ENCODE measurements at places on chromosomes 3 and 15. TPM values are rescaled to one million over a fixed set of nuclear protein-coding genes. Genes with fewer than 3 reads are reported as not detected.

MKRN2OS gene
- total RNA-seq = not detected

PLSCR4 gene
- 70.8 TPM for total RNA-seq

THRB gene
- total RNA-seq = 4.6 TPM

VPS8 gene
- total RNA-seq = 76.5 TPM

ACTRT3 gene
- total RNA-seq = 7.4 TPM

CFAP20DC gene
- total RNA-seq = not detected

WNT5A gene
- total RNA-seq = 96.5 TPM

DNA sequence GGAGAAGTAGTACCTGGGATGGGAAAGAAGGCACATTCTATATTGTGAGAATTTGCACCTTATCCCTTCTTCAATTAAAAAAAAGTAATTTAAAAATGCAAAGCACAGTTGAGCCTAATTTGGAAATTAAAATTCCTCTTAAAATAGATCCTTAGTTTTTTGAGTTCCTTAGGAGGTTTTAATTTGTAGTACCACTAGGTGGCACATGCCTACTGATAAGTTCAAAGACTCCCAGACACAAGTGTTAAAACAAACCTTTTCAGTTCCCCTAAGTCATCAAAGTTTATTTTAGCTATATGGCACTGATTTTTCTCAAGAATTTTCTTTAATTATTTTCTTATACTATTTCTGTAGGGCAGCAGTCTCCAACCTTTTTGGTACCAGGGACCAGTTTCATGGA, 127.6 kb upstream of the AZI2 start:
- DNase-seq = no peak
- H3K36me3 ChIP-seq = no peaks in the 10 kb centered on the region
- no peaks in the 10 kb centered on the region for H3K4me1 ChIP-seq

DNA sequence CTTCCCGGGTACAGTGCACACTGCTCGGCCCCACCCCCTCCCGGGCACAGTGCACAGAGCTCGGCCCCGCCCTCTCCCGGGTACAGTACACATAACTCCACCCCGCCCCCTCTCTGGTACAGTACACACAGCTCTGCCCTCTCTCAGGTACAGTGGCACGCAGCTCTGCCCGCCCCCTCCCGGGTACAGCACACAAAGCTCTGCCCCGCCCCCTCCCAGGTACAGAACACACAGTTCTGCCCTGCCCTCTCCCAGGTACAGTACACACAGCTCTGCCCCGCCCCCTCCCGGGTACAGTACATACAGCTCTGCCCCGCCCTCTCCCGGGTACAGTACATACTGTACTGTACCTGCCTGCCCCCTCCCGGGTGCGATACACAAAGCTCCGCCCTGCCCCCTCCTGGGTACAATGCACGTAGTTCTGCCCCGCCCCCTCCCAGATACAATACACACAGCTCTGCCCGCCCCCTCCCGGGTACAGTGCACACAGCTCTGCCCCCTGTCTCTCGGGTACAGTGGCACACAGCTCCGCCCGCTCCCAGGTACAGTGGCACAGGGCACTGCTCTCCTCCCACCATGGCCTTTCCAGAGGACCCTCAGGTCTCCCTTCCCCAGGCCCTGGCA, 16.4 kb upstream of the PRR20G start:
- H3K27ac ChIP-seq = no peak overlapping the region
- DNase-seq = no peak
- H3K4me1 ChIP-seq = no peaks in the 10 kb centered on the region
- no peaks in the 10 kb centered on the region for H3K27me3 ChIP-seq
- H3K4me3 ChIP-seq = no peak overlapping the region

DNA sequence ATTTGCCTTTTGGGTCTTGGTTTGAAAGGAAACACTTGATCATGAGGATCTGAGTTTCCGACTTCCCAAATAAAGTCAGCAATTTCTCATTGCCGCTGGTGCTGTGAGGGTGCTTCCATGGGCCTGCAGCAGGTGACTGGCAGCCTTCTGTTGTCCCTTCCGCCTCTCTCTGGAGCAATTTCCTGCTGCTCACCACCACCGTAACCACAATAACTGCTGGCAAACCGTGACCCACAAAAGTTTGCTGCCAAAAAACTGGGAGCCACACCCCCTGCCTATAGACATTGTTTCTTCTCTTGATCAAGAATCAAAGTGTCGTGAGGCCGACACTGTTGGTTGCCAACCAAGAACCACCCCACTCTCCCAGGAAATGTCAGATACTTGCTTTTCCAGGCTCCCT, 164.0 kb downstream of the NR2F2 start:
- H3K4me3 ChIP-seq = no peak overlapping the region
- H3K27ac ChIP-seq = no peak overlapping the region
- DNase-seq = no peak
- H3K36me3 ChIP-seq = no peaks in the 10 kb centered on the region

DNA sequence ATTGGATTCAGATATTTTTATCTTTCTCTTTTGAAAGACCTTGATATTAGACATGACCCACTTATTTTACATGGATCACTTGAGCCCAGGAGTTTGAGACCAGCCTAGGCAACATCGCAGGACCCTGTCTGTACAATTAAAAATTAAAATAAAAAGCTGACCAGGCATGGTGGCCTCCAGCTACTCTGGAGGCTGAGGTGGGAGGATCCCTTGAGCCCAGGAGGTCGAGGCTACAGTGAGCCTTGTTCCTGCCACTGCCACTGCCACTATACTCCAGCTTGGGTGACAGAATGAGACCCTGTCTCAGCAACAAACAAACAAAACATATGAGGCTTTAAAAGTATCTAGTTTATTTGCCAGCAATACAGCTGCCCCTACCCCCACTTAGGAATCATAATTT, 1.6 kb downstream of the RNF7 start:
- no peak for DNase-seq
- H3K36me3 ChIP-seq = no peaks in the 10 kb centered on the region
- peak overlapping the region; percentile 91 for H3K27ac ChIP-seq
- no peak overlapping the region for H3K4me3 ChIP-seq
- no peaks in the 10 kb centered on the region for H3K27me3 ChIP-seq

DNA sequence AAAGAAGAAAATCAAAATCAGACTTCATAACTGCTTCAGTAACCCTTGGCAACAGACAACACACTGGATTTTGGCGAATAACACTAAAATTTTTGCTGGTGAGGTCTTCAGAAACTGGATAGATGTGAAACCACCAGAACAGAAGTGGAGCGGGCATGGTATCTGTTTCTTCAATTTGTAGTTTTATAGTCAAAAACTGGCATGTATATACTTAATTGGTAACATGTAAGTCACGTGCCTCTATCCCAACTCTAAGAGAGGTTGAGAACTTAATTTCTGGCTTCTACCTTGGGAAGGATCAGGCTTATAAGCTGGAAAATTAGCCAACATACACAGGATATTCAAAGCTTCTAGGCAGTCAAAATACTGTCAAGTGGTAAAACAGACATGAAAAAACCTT, 172.6 kb upstream of the CHL1 start:
- DNase-seq = no peak
- no peak overlapping the region for H3K4me3 ChIP-seq
- no peaks in the 10 kb centered on the region for H3K36me3 ChIP-seq
- no peak overlapping the region for H3K27ac ChIP-seq

GRCh38 chr3:160801386-160802118, 45.5 kb downstream of the PPM1L start:
- H3K4me3 ChIP-seq = no peak overlapping the region
- no peaks in the 10 kb centered on the region for H3K27me3 ChIP-seq
- peaks cover 4% of the 10 kb centered on the region for H3K4me1 ChIP-seq
- DNase-seq = no peak
- peak overlapping the region; percentile 56 for H3K27ac ChIP-seq

- no peak overlapping the region for H3K27ac ChIP-seq
- no peaks in the 10 kb centered on the region for H3K4me1 ChIP-seq
- no peak for DNase-seq
- no peaks in the 10 kb centered on the region for H3K36me3 ChIP-seq
These were observed 496.7 kb downstream of the NAALADL2 start for GRCh38 chr3:175355801-175356335.

DNA sequence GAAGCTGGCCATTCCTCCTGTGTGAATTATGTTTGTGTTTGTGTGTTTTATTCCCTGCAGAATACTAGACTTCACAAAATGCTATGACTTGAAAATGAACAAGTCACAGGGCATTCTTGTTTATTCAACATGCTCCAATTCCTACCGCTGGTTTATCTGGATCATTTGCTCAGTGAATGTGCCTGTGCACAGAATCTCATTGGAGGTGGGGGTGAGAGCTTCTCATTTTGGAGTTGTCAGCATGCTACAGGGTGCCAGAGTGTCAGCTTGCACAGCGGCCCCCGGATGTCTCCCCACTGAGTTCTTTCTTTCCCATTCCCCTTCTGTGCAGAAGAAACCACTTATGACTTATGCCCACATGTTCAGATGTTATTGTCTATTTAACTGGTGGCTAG, 428.7 kb downstream of the ROBO2 start:
- no peaks in the 10 kb centered on the region for H3K36me3 ChIP-seq
- H3K27ac ChIP-seq = no peak overlapping the region
- DNase-seq = no peak
- H3K4me1 ChIP-seq = no peaks in the 10 kb centered on the region
- no peak overlapping the region for H3K4me3 ChIP-seq

DNA sequence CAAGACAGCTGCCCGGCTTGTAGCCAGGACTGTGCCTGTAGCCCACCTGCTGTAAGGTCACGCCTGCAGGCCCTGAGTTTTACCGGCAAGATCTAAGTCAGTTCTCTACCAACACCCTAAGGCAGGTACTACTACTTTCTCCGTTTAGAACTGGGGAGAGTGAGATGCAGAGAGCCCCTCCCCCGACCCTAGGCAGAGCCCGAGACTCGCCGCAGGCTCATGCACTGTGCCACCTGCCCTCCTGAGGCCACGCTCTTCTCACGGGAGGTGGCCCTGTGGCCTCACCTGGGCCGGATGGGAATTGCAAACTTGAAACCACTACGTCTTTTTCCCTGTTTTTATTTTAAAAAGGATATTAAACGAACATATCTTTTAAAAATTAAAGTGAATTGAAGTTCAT, 36.9 kb upstream of the PCSK6 start:
- no peak for DNase-seq
- no peaks in the 10 kb centered on the region for H3K36me3 ChIP-seq
- no peaks in the 10 kb centered on the region for H3K27me3 ChIP-seq
- H3K4me1 ChIP-seq = no peaks in the 10 kb centered on the region
- H3K4me3 ChIP-seq = no peak overlapping the region

DNA sequence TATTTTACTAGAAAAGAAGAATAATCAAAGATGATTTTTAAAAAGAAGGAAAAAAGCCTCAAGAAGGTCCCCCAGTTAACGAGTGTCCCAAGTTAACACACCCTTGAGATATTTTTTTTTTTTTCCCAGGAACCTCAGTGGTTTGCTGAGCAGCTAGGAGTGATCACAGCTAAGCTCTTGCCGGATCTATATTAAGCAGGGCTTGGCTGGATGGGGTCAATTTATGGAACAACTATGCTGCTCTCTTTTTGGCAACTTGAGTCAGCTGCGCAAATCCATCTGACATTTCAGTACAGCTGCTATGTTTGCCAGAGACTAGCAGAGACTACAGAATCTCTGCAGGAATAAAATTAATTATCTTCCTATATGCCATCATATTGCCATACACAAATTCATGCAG, at the start of gene LMOD3:
Gene LMOD3, minus strand, starts transcription at position 193 of the 400 bp plus-strand sequence. CDS start 209 bp downstream, outside the sequence.
- no peak within 1 kb of the TSS for H3K4me3 ChIP-seq
- no peak for DNase-seq
- no peaks in the 10 kb centered on the region for H3K27me3 ChIP-seq
- no peaks in the 10 kb centered on the region for H3K36me3 ChIP-seq

- H3K27ac ChIP-seq = no peak overlapping the region
- no peaks in the 10 kb centered on the region for H3K4me1 ChIP-seq
- H3K27me3 ChIP-seq = no peaks in the 10 kb centered on the region
- H3K4me3 ChIP-seq = no peak overlapping the region
These were observed 63.7 kb downstream of the LRCH3 start for GRCh38 chr3:197854596-197855343.

- no peaks in the 10 kb centered on the region for H3K27me3 ChIP-seq
- no peaks in the 10 kb centered on the region for H3K4me1 ChIP-seq
- no peak overlapping the region for H3K4me3 ChIP-seq
These were observed 837.2 kb downstream of the NTRK3 start for GRCh38 chr15:87419344-87419743.
